ENCODE measurements at places on chromosomes 3 and 15.

DNA sequence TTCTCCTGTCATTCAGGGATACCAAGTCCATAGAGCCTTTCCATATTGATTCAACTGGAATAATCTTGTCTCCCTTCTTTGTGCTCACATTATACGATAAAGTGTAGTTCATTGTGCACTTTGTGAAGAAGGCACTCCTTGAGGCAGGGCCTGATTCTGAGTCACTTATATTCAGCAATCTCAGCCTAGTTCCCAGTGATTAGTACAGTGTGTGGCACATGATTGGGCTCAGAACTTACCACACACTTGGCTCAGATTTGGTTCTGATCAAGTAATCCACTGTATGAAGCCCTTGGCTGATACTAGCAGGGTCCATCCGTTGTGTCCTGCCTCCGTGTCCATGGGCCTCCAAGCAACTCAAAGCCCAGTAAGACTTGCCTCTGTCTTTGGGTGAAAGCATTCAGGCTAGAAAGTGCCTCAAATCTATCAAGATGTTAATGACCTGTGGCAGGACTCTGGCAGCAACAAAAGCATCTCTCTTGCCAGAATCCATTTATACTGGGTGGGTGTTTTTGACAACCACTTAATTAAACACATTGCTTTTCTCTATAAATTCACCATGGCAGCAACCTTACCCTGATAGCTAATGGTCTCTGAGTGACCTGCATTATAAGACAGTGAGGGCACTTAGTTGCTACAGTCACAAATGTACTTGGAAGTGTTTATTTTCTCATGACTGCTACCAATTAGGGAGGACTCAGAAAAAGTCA is 51.3 kb downstream of the TPRG1 start:
- no peak for DNase-seq

- DNase-seq = no peak
These were observed 516.9 kb upstream of the TBL1XR1 start for GRCh38 chr3:177713928-177714900.

GRCh38 chr3:39419742-39420315 is 13.3 kb downstream of the RPSA start:
- DNase-seq = no peak

GRCh38 chr3:54712539-54712938 is 215.3 kb downstream of the LRTM1 start:
- no peak for DNase-seq

GRCh38 chr3:134033315-134033996 is 3.7 kb upstream of the SLCO2A1 start:
- no peak for DNase-seq

GRCh38 chr3:3848923-3849275 is 49.7 kb downstream of the LRRN1 start:
- DNase-seq = no peak

- no peak for DNase-seq
These were observed 86.9 kb upstream of the UBE2E2 start for GRCh38 chr3:23116081-23116837.

- DNase-seq = no peak
These were observed 137.7 kb downstream of the CHSY1 start for GRCh38 chr15:101114166-101114565.

DNA sequence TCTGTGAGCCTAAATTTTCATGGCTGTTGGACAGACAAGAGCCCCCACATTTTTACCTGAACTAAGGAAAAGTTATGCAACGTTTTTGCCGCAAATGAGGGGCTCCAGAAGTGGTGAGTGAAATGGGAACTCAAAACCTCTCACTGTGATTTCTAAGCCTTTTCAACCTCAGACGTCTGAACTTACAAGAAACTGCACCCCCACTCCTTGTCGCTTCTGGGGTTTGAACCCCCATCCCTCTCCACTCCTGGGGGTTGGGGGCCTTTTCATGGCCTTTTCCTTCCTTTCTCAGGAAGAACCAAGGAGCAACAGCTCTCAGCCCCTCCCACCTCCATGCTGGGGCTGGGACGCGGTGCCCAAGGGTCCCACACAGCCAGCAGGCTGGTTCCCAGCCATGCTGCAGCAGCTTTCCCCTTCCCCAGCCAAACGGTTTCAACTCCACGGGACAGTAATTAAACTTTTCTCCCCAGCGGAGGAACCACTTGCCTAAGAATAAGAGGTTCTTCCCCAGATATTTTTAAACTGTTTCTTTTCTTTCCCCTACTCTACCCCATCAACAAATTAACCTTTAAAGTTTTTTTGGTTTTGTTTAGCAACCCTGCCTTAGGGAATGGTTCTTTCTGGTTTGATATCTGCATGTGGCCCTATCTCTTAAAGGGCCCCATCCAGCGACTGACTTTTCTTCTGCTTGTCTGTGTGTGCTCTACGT is 387.6 kb upstream of the CBLB start:
- no peak for DNase-seq

GRCh38 chr3:411226-411625 is 214.7 kb downstream of the CHL1 start:
- no peak for DNase-seq

DNA sequence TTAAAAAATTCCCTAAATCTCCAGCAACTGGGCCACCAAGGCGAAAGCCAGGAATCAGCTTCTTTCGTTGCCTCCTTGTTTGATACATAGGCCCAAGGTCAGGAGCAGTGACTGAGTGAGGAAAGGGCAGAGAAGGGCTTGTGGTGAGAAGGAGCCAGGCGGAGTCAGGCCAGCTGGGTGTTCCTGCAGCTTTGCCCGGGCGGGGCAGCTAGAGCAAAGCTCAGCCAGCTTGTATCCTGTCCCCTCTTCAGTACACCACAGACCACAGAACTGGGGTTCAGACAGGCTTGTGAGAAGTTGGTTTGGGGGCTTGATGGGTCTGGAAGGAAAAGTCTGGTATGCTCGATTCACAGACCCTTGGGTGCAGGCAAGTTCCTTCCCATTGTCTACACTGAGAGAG is 52.6 kb downstream of the CCK start:
- no peak for DNase-seq

GRCh38 chr3:171005648-171006047 is 20.9 kb downstream of the SLC2A2 start:
- DNase-seq = no peak

GRCh38 chr15:43168192-43169107 is 16.8 kb upstream of the CCNDBP1 start:
- no peak for DNase-seq

DNA sequence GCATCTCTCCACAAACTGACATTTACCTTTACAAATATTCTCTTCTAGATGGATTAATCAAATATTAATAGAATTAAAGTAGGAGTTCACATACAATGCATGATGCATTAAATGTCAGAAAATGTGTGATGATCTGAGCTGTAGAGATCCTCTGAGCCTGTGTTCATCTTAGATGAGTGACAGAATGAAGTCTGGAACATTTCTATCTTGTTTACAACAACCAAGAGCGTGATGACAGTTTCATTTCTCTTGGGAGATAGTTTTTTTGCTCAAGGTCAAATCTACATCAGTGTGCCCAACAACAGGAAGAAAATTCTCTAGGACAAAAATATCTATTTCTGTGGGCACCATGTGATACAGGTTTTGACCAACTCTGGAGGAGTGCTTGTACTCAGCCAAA is 211.9 kb downstream of the MYRIP start:
- DNase-seq = no peak

DNA sequence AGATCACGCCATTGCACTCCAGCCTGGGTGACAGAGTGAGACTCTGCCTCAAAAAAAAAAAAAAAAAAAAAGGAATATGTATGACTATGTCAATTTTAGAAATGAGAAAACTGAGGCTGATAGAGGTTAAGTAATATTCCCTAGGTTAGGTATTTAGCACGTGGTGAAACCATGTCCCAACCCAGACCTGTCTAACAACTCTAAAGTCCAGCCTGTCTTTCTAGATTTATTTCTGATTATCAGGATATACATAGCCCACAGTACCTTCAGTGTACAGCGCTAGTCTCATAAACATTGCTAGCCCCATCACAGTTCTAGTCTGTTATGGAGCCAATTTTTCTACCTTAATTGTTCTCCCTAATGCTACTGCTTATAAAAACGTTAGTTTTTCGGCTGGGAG is 88.4 kb upstream of the RAP2B start:
- DNase-seq = no peak

- DNase-seq = no peak
These were observed 210.1 kb upstream of the ARHGEF26 start for GRCh38 chr3:153911116-153911515.

DNA sequence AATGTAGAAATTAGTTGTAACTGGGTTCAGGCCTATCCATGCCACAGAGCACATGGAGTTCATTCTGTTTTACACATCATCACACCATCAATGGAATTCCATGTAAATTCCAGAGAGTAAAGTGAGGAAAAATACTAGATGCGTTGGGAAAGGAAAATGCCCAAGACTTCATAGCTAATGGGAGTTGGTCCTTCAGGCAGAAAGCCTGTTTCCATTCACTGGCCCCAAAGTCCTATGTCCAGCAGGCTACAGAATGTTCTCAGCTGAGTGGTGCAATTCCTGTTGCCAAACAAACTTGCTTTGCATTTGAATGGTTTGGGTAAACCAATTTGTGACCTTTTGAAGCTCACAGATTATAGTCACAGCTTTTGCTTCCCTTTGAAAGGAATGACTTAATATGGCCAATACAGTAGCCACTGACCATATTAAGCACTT is 164.6 kb upstream of the PFN2 start:
- no peak for DNase-seq

- no peak for DNase-seq
These were observed 3.9 kb downstream of the MST1R start for GRCh38 chr3:49899815-49900214.

GRCh38 chr3:39434574-39434973 is 28.1 kb downstream of the RPSA start:
- no peak for DNase-seq

DNA sequence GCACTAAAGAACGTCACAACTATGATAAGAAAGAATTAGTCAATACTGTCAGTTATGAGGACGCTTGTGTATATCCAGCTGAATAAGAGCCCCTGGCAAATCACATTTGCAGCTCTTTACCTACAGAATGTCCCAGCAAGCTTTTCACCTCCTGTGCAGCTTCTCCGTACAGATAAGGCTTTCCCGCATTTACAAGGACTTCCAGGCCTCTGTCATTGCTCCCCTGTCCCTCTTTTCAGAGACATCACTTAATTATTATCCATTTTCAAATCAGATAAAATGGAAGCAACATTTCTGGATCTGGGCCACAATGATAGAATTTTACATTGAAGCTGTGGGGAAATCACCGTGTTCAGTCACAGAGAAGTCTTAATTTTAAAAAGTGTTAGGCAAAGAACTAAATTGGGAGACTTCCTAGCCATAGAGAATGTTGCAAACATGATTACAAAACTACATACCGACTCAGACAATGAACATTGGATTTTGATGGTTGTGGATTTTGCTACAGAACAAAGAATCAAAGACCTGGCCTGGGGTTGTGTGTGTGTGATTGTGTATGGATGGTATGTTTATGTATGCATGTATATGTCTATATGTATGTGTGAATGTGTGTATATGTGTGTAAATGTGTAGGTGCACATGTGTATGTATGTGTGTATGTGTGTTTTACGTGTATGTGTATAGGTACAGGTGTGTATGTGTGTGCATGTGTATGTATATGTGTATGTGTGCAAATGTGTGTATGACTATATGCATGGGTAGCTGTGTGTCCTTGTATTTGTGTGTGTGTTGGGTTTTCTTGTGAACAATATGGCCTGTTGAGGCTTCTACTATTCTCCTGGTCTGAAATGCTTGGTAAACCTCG is 41.5 kb downstream of the MGLL start:
- no peak for DNase-seq

GRCh38 chr3:9891072-9891622 is 737 bp downstream of the JAGN1 start:
- DNase-seq = no peak

GRCh38 chr3:12347301-12347700 is 58.4 kb downstream of the PPARG start:
- DNase-seq = no peak

DNA sequence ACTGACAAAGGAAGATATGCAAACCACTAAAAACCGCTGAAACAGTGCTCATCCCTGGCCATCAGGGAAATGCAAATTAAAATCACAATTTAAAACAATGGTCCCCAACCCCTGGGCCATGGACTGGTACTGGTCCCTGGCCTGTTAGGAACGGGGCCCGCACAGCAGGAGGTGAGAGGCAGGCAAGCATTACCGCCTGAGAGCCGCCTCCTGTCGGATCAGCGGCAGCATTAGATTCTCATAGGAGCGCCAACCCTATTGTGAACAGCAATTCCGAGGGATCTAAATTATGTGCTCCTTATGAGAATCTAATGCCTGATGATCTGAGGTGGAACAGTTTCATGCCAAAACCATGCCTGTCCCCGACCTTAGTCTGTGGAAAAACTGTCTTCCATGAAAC is 14.4 kb downstream of the SLC12A6 start:
- DNase-seq = no peak

GRCh38 chr3:66466606-66467270 is 34.1 kb downstream of the LRIG1 start:
- DNase-seq = no peak

- DNase-seq = no peak
These were observed 54.0 kb downstream of the WNT7A start for GRCh38 chr3:13825821-13826220.

DNA sequence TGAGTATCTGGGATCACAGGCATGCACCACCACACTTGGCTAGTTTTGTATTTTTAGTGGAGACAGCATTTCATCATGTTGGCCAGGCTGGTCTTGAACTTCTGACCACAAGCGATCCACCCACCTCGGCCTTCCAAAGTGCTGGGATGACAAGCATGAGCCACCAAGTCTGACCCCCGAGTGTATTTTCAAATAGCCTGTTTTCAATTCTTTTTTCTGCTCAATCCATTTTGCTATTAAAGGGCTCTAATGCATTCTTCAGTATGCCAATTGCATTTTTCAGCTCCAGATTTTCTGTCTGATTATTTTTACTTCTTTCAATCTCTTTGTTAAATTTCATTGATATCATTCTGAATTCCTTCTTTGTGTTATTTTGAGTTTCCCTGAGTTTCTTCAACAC is 5.8 kb downstream of the OR5H6 start:
- no peak for DNase-seq

GRCh38 chr15:75651810-75652543 is 4.3 kb downstream of the SNX33 start:
- no peak for DNase-seq

GRCh38 chr3:147089286-147089685 is 317.1 kb downstream of the ZIC4 start:
- DNase-seq = no peak
